Mesothelial cell of epicardium (in vitro differentiated cells): ENCODE measurements at places on chromosomes 3 and 15. TPM values are rescaled to one million over a fixed set of nuclear protein-coding genes. Genes with fewer than 3 reads are reported as not detected.

DNA sequence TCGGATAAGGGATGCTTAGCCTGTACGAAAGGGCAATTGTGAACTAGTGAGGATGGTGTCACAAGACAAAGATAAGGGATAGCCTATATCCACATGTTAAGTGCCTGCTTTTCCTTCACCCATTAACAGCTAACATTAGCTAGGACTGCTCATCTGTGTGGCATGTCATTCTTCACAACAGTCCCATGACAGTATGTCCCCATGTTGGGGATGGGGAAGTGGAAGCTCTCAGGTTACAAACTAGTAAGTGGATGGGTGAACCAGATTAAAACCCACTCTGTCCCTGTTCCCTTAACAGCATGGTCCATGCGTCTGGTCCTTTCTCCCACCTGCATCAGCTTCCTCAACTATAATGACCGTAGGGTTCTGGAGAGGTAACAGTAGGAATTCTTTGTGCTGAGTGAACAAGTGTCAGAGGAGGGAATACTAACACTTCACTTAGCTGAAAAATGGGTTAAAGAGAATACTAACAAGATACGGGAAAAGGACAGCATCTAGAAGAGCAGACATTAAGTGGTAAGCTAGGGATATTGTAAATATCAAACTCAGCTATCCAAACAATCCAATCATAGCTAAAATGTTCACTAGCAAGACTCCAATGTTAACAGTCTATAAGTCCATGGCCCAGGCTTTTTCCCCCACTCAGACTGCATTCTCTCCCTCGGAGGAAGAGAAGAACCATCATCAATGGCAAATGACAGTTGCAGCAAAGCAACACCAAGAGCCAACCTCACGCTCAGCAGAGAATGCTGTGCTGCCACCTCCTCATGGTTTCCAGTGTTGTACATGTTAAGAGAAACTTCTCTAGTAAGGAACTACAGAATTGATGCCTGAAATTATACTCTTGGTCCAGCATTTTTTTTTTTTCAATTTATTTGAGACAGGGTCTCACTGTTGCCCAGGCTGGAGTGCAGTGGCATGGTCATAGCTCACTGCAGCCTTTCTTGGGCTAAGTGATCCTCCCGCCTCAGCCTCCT is 5.0 kb downstream of the RPLP1 start:
- DNase-seq, result no peak
- peaks cover 15% of the 10 kb centered on the region for H3K36me3 ChIP-seq
- no peak overlapping the region for H3K4me3 ChIP-seq
- H3K4me1 ChIP-seq, result peaks cover 33% of the 10 kb centered on the region
- no peaks in the 10 kb centered on the region for H3K27me3 ChIP-seq

DNA sequence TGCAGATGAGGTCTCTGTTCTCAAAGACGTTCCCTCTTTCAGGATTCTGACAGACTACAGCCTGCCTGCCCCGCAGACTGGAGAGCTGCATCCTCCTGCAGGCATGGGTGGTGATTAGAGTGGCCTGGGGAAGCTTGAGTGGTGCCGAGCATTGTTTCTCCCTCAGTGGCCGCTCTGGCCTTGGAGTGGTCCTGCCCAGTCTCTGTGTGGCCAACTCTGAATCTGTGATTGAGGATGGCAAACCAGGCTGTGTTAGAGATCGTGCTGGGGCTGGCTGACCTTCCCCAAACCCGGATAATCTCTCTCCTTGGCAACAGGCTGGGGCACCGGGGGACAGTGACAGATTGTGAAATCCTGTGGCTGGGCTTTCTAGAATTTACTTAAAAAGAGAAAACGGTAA is 11.0 kb upstream of the ADCY5 start:
- H3K4me1 ChIP-seq, result no peaks in the 10 kb centered on the region
- no peak overlapping the region for H3K4me3 ChIP-seq
- peaks cover 69% of the 10 kb centered on the region for H3K27me3 ChIP-seq
- no peak for DNase-seq
- H3K27ac ChIP-seq, result no peak overlapping the region
- H3K36me3 ChIP-seq, result no peaks in the 10 kb centered on the region

DNA sequence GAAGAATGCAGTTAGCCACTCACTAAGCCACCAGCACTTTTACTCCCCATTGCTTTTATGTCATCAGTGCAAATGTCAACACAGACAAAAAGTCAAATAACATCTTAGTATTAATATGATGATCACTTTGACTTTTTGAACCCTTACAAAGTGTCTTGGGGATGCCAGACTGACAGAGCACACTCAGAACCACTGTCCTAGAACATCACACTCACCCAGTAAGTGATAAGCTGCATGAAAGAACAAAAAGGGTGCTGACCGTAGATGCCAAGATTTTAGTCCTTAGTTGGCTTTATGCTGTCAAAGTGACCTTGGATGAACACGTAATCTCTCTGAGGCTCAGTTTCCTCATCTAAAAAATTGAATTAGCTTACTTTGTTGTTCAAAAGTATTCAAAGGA is 279.5 kb upstream of the TRIM42 start:
- H3K4me1 ChIP-seq, result no peaks in the 10 kb centered on the region
- H3K4me3 ChIP-seq, result no peak overlapping the region
- no peaks in the 10 kb centered on the region for H3K36me3 ChIP-seq
- no peak overlapping the region for H3K27ac ChIP-seq

MEIS2 gene
- total RNA-seq, result 377 to 397 TPM (median 379 TPM) in 3 replicates

LYZL4 gene
- not detected in 3 replicates for total RNA-seq
